ENCODE measurements at places on chromosomes 6 and 20.

GRCh38 chr20:17654649-17655285, 27.3 kb downstream of the RRBP1 start:
- no peak for DNase-seq

- DNase-seq, result peak; percentile 81
These were observed 161.6 kb upstream of the TNFAIP3 start for GRCh38 chr6:137705160-137706082.

DNA sequence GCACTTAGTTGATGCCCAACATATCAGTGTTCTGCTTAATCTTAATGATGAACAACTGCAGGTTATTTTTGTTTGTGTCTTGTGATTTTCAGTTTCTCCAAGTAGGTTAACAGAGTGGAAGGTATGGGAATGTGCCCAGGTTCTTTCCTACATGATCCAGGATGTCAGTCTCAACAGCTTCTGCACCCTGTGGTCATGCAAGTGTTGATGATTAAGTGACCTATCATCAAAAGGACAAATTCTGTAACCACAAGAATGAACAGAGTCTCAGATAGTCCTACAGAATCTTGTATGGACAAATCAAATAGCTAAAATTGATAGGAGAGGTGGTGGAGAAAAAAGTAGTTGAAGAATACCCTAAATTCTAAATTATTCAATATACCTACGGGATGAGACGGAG, 26.1 kb downstream of the MAN1A1 start:
- DNase-seq, result no peak

GRCh38 chr20:38790200-38791053, 15.1 kb upstream of the PPP1R16B start:
- DNase-seq, result peak; percentile 59

DNA sequence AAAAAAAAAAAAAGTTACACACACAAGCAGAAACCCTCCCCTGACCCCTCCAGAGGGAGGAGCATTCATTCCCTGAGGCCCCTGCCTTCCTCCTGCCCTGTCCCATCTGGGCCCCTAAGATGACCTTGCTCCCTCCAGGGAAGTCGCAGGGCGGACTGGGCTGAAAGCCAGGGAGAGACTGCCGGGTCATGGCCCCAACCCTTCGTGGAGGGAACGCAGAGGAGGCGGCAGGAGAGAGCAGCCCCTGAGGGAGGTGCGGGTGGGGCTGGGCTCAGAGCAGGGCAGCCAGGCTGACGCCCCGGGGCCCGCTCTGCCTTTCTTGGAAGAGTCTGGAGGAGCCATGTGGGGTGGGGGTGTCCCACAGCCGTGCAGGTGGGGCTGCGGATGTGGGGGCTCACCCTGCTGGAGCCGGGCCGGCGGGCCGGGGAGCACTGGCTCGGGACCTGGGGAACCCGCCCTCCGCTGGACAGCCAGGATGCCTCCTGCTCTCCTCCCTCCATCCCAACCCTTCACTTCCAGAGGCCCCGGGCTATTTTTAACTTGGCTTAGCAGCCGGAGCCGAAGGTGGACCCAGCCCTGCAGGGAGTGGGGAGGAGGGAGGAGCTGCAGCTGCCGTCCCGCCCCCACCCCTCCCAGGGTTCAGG, 15.0 kb upstream of the ABHD16B start:
- DNase-seq, result no peak

- no peak for DNase-seq
These were observed 22.9 kb downstream of the NT5E start for GRCh38 chr6:85472744-85473143.

DNA sequence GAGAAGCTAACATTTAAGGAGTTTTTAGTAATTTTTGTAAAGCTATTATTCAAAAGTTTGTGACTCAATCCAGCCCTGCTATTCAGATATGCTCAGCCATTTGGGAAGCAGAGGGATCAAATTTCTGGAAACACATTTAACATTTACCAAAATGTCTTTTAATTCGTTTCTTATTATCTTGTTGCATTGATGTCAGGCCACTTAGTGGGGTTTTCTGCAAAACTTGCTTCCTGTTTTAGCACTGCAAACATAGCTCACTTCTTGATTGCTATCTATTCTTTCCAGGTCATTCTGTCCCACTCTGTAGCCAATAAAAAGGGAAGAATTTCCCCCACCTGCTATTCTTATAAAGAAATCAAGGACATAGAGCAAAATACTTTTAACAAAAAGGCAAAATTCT, 176.9 kb upstream of the SUPT3H start:
- no peak for DNase-seq

DNA sequence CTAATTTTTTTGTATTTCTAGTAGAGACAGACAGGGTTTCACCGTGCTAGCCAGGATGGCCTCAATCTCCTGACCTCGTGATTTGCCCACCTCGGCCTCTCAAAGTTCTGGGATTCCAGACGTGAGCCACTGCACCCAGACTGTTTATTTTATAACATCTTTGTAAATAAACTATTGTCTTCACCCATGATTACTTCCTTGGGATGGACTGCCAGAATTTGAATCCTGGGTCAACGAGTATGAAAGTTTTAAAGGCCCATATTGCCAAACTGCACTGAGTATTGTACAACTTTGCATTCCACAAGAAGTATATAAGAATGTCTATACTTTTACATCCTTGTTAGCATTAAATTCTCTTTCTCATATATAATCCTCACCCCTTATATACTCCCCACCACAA, 38.6 kb downstream of the ZHX3 start:
- no peak for DNase-seq

- DNase-seq, result no peak
These were observed 46.7 kb downstream of the NOX3 start for GRCh38 chr6:155408981-155409380.

DNA sequence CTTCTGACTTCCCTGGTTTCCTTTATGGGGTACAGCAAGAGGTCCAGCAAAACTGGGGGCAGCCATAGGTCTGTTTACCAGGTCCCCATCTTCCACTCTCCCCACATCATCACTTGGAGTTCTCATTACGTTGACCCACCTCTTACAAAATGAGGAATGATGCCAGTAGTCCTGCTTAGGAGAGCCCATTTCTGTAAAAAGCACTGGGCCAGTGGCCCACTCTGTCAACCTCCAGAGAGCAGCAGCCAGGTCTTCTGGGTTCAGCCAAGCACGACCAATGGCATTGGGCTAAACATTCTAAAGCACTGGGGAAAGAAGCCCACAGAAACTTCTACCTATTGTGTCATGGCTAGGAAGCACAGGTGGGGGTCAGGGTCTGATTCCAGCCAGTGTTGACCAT, 13.9 kb downstream of the ZC3H12D start:
- no peak for DNase-seq
